Dermis blood vessel endothelial cell (primary cell): ENCODE measurements at places on chromosomes 7 and 10. TPM values are rescaled to one million over a fixed set of nuclear protein-coding genes. Genes with fewer than 3 reads are reported as not detected.

DNA sequence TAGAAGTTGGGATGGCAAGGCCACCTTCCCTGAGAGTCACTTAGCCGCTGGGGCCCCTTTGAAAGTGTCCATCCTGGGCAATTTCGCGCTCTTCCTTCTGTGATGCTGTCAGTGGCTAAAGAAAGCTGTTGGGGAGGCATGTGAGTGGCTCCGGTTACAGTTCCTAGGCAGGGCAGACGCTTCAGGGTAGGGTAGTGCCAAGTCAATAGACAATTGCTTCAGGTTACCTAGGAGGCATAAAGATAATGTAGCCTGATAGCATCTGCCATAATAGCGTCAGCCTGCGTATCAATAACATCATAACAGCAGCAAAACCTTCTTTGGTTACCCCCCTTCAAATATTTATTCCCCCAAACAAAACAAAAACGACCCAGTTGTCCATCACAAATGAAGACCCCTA is at the start of gene FAM107B:
FAM107B (minus strand) TSS at position 101 of the 400 bp plus-strand sequence. CDS start 234 bp downstream, outside the sequence.
- DNase-seq, result no peak

DNA sequence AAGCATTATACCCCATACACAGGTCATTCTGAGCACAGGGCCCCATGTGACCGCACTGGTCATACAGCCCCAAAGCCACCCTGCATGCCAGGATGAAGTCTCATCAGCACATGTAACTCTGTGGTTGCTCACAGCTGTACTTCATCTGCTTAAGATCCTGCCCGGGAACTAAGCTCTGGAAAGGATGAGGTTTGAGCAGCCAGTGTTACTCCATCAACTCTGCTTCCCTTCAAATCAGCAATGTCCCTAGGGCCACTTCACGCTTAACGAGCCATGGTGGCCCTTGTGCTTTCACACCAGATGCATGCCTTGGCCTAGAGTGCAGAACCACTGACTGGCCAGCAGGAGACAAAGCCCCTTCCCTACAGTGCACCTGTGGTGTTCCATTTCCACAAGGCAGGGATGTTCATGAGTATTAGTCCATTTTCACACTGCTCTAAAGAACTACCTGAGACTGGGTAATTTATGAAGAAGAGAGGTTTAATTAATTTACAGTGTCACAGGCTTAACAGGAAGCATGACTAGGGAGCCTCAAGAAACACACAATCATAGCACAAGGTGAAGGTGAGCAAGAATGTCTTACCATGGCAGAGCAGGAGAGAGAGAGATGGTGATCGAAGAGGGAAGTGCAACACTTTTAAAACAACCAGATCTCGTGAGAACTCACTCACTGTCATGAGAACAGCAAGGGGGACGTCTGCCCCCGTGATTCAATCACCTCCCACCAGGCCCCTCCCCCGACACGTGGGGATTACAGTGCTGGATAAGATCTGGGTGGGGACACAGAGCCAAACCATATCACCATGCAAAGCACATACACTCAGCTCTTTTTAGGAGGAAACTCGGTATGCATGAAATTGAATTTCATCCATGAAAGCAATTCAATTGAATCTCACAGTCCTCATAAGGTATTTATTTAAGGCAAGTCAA is 149.0 kb upstream of the CDCA7L start:
- no peak for DNase-seq

The TMEM229A gene
- not detected in 2 replicates for total RNA-seq

The CLEC5A gene
- not detected in 2 replicates for total RNA-seq

The GPR37 gene
- 0.14 and 0.17 TPM in 2 replicates for total RNA-seq
